ENCODE measurements at places on chromosomes 4 and X.

GRCh38 chr4:8547912-8548730 is 32.1 kb upstream of the GPR78 start:
- DNase-seq, result no peak

DNA sequence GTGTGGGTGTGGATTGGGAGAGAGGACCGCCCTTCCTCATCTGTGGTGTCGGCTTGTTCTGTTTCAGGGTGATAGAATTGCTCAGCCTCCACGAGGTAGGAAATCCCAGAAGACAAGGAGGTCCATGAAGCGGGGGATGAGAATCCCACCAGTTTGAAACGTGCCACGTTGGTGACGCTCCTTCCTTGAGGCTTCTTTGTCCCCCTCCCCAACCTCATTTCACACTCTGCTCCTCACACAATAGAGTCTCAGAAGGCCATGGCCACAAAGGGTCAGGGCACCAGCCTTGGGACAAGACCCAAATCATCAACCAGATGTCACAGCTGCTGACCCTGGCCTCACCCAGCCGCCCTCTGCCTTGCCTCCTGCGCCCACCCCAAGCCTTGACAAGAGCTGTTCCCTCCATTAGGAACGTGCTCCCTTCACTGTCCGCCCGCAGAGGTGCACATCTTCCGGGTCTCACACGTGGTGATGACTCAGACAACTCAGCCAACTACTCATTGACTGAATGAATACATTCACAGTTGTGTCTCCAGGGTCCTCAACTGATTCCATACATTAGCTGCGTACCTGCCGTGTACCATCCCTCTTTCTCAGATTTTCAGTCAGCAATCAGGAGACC is 18.3 kb downstream of the BLOC1S4 start:
- no peak for DNase-seq

DNA sequence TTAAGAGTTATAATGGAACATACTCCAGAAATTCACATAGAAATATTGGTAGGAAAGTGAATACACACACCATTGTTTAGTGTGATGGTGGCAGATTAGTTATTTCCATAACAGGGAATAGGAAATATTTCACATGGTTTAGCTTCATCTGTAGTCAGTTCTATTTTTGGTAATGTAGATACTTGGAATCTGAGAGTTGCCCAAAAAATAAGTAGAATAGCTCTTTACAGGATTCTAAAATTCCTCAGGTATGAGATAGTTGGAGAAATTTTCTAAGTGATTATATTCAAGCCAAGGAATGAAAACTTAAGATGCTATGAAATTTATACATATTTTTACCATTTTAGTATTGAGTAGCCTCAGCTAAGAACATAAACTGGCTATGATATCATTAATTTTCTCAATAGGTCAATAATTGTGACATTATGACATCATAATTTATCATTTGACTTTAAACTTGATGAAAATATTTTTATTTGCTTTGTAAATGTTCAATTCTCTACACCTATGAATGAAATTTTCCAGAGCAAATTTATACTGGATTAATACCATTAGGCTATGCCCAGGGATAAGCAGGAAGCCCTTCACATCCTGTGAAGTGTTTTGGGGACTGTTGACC is 35.8 kb downstream of the CPEB2 start:
- no peak for DNase-seq

DNA sequence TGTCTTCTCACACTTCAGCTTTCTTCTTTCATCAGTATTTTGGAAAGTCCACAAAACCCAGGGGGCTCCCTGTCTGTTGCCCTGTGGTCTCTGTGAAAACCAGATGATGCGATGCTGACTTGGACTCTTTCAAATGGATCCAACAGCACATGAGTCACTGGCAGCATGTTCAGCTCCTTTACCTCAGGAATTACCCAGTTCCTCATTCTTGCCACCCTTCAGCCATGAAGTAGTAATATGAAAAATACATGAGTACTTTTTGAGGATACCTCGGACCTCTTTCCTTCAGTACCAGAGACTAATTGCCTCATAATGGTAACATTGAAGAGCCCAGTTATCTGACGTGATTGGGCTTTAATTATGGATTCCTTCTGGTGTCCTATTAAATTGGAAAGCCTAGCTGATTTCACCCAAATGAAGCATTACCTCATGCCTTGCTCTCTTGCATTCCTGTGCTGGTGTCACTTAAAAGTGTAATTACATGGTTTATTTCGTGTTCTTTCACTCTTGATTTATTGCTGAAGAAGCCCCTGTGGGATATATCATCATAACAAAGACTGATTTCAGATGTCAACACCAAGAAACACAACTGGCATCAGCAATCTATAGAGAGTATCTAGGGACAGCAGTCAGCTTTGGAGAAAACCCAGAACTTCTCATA is 63.4 kb downstream of the NFKB1 start:
- peak; percentile 31 for DNase-seq

- DNase-seq, result no peak
These were observed 672 bp downstream of the TCEAL3 start for GRCh38 chrX:103608306-103608963.

DNA sequence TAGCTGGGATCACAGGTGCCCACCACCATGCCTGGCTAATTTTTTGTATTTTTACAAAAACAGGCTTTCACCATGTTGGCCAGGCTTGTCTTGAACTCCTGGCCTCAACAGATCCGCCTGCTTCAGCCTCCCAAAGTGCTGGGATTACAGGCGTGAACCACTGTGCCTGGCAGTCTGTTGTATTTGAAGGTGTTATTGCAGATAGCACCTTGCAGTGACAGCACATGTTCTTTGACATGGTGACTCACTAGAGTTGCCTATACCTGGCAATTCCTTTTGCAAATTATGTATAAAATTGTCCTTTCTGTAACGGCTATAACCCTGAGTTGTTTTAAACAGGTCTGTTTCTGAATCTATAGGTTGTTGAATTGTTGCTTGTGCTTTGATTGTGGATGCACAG is 7.9 kb downstream of the OGT start:
- no peak for DNase-seq

DNA sequence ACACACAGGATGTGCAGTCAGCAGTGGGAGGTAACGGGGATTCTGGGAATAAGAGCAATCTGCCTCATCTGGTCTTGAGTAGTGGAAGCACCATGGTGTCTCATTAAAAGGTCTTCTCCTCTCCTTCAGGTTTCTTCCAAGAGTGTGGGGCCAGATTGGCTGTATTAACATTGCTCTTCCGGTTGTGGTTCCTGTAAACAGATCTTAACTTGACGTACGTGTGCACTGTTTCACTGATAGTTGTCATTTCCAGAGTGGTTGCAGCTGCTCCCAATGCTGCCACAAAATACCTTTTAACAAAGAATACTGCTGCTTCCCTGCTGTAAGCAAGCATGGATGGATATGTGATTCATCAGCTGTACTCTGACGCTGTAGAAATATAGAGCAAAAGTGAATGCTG is 1443.4 kb upstream of the TENM3 start:
- no peak for DNase-seq

- no peak for DNase-seq
These were observed 225.3 kb downstream of the MAGEB17 start for GRCh38 chrX:16392597-16392996.

DNA sequence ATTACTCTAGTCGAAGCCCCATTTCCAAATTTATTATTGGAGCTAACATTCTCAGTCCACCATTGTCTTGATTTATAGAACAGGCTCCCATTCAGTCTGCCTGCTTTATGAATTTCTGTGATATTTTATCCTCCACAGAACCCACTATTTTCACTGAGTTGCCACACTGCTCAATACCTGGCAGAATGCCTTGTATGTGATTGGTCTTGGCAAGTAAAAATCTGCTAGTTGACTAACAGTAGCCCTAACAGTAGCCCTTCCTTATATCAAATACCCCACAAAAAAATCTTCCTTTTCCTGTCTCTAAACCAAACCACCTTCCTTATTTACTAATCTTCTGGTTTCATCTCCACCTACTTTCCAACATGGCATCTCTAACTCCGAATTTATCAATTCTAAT is 82.6 kb downstream of the CHM start:
- DNase-seq, result no peak

GRCh38 chr4:38671592-38671940 is 7.6 kb downstream of the KLF3 start:
- DNase-seq, result peak; percentile 54
